ENCODE measurements at places on chromosomes 3 and 15. TPM values are rescaled to one million over a fixed set of nuclear protein-coding genes. Genes with fewer than 3 reads are reported as not detected.

The TMIE gene
- total RNA-seq = 0.29 TPM

The SLC12A1 gene
- 0.39 TPM for total RNA-seq

The ZKSCAN7 gene
- 9.5 TPM for total RNA-seq

The AHSG gene
- total RNA-seq = not detected

The CADPS gene
- total RNA-seq = 99.0 TPM

The LYZL4 gene
- total RNA-seq = not detected

The GPR87 gene
- total RNA-seq = 2.2 TPM

The CYP1A2 gene
- total RNA-seq = 0.06 TPM

The KBTBD8 gene
- 5.2 TPM for total RNA-seq

The GCHFR gene
- total RNA-seq = 5.9 TPM

The NR1I2 gene
- total RNA-seq = 0.14 TPM

The WWTR1 gene
- total RNA-seq = 7.2 TPM

The P2RY12 gene
- total RNA-seq = 0.62 TPM

The ESYT3 gene
- total RNA-seq = 4.1 TPM

The CFAP20DC gene
- 1.1 TPM for total RNA-seq

The COL6A5 gene
- total RNA-seq = 0.29 TPM

The PCSK6 gene
- 9.9 TPM for total RNA-seq

The ZPLD1 gene
- total RNA-seq = 0.16 TPM

The STOML1 gene
- total RNA-seq = 31.4 TPM

The MGLL gene
- total RNA-seq = 7.7 TPM

The POLQ gene
- 0.58 TPM for total RNA-seq

The FBXL2 gene
- 7.3 TPM for total RNA-seq

The LMCD1 gene
- 4.0 TPM for total RNA-seq

The GOLGA8O gene
- 0.75 TPM for total RNA-seq

The IQCF2 gene
- not detected for total RNA-seq

The NOX5 gene
- total RNA-seq = 2.2 TPM

The LXN gene
- 36.1 TPM for total RNA-seq

The TMEM115 gene
- 56.2 TPM for total RNA-seq

The GREM1 gene
- total RNA-seq = 0.16 TPM

The ARPP19 gene
- 65.0 TPM for total RNA-seq

The HES1 gene
- total RNA-seq = 20.1 TPM

The IL1RAP gene
- total RNA-seq = 4.0 TPM

The USF3 gene
- 13.4 TPM for total RNA-seq

The CCR3 gene
- total RNA-seq = not detected

The SPRED1 gene
- 11.8 TPM for total RNA-seq

The ACVR2B gene
- total RNA-seq = 1.1 TPM
